ENCODE measurements at places on chromosomes 13 and 19.
A peak's percentile ranks its signal among the peaks of the same experiment; 100 is the strongest.

DNA sequence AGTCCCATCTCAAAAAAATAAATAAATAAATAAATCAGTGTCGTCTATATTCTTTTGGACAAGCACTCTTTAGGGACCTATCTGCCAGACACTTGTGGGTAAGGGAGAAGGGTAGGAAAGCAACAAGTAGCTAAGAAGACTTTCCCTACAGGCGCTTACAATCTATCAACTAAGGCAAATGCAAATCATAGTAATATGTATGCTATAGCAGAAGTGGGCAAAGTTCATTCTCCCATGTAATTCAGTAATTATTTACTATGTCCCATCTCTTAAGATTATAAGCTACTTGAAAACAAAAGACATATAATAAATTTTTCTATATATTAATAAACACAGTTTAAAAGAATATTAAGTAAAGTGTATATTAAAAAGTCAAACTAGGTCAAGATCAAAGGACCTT, 16.5 kb downstream of the ELF1 start:
- no peak for DNase-seq

GRCh38 chr13:61989978-61990377, 574.3 kb upstream of the PCDH20 start:
- no peak for DNase-seq

DNA sequence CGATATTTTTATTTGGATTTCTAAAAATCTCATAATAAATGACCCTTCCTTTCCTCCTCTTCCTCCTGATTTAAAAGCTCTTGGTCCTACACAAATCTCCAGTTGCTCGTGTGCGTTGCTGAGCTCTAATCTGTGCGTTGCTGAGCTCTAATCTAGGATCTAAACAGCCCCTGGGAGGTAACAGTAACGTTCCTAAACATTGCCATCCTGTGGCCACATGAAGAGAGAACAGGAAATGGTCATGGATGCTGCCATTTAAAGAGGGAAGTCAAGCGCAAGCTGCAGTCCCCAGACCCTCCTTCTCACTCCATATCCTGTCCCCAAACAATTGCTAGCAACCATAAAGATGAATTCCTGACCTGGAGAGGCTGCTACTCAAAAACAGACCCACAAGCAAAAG, 170.8 kb downstream of the NUFIP1 start:
- DNase-seq = no peak

DNA sequence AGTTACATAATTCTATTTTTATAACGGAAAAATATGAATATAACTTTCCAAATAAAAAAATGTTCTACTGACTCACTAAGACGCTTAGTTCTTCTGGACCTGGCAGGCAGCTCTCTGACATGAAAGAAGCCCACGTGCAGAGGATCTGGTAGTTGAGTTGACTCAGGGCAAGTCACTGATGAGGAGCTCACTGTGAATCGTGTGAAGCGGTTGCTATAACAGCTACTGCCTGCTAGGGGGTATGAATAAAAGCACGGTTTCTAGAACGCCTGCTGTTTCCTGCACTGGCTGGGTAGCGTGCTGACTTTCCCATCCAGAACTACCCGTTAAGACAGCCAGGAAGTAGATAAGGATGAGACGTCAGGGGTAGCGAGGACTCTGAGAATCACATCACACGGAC, 54.7 kb upstream of the WASF3 start:
- no peak for DNase-seq

- DNase-seq = peak; percentile 86
Measured at GRCh38 chr19:49555600-49556411, 24.6 kb downstream of the NOSIP start.

GRCh38 chr13:33910255-33910654, 92.3 kb downstream of the RFC3 start:
- DNase-seq = no peak

DNA sequence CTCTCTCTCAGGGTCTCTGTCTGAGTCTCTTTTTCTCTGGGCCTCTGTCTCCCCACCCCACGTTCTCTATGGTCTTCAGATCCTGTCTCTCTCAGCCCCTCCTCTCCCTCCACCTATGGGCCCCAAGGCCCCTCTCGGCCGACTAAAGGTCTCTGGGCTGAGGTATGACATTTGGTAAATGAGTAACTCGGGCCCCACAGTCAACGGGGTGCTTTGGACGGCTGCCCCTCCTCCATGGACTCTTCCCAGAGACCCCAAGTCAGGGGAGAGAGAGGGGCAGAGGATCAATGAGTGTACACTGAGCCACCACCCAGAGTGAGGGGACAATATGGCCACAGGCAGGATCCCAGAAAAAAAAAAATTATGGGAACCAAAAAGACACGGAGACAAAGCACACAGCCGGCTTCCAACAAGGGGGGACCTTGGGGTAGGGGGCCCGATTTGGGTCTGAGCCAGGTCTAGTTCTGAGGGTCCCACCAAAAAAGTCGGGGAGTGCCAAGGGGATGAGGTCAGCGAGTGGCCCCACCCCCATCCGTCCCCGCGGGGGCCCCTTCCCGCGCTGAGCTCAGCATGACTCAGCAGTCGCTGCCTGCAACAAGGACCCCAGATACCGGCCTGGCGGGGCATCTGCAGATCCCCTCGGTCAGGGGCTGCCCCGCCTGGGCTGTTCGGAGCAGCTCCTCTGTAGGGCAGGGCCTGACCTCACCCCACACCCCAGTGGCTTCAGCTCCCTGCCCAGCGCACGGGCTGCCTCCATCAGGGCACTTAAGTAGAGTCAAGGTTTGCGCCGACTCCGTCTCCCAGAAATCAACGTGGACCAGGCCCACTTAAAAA, 1.5 kb upstream of the FTL start:
- peak; percentile 61 for DNase-seq

DNA sequence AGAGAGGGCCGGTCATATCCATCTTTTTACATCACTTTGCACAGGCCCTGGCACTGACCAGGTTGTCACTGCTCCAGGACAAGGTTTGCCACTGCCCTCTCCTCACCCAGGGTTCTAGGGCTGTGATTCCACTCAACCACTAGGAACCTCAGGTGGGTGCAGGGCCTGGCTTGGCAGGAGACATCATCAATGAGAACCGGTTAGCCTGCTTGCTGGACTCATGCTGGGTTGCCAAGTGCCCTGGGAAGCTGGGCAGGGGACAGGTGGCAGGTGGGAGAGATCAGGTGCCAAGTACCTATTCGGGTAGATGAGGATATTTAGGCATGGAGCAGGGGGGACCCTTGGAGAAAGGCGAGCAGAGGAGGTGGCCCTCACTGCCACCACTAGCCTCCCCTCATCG, 4.2 kb upstream of the CERS4 start:
- no peak for DNase-seq

GRCh38 chr13:97127842-97128241, 94.3 kb upstream of the MBNL2 start:
- no peak for DNase-seq

DNA sequence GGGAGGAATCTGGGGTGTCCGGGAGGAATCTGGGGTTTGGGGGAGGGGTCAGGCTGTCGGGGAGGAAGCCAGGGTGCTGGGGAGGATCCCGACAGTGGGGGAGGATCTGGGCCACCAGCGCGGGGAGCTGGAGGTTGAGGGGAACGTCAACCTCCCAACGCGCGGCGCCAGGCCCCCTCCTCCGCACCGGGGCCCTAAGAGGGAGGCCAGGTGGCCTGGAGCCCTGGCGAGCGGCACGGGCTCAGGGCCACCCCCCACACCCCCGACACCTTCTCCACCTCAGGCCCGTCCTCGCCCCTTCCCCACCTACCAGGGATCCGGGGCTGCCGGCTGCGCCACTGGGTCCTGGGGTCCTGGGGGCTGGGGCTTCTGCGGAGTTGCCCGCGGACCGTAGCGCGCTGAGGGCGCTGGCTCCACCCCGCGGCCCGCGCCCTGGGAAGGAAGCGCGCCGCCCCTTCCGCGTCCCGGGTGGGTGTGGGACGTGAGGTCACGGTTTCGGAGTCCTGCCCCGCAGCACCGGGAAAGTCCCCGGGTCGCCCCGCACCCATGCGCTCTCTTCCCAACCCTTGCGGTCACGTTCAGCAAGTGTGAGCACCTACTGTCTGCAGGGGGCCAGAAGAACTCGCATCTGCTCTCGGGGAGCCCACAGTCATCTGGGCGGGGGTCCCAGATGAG, at the start of gene TICAM1:
Gene TICAM1 (minus strand): TSS at position 409 of the 675 bp plus-strand sequence. CDS start 13,335 bp downstream, outside the sequence.
- DNase-seq = peak; percentile 90

GRCh38 chr19:1362387-1363257, 21.1 kb upstream of the NDUFS7 start:
- DNase-seq = no peak

DNA sequence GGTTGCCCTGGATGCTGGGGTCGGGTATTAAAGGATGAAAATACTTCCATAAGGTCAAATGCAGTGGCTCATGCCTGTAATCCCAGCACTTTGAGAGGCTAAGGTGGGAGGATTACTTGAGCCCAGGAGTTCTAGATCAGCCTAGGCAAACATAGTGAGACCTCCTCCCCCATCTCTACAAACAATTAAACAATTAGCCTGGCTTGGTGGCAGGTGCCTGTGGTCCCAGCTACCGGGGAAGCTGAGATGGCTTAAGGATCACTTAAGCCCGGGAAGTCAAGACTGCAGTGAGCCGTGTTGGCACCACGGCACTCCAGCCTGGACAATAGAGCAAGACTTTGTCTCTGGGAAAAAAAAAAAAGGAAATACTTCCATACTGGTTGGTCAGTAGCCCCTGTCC, 1.5 kb downstream of the KLK11 start:
- no peak for DNase-seq

DNA sequence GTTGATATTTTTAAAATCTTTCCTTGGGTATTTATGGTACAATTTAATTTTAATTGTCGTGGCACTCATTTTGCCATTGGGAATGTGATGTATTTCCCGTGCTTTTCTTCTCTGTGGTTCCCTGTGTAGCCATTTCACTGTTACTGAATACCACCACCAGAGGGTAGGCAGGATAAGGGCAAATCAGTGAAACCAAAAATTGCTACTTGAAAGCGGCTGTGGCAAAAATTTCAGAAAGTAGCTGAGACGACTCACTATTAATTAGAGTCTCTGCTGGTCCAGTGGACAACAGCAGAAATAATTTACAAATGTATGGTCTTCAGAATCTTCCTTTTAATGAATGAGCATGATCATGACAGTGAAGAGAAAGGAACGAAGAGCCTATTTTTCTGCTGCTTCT, 34.4 kb upstream of the MIR17HG start:
- peak; percentile 50 for DNase-seq

Measured in CD4-positive, alpha-beta T cell treated with Interleukin-10 for 1 hour (primary cell).